Activated gamma-delta T cell treated with Interleukin-2 at 50 U/mL for 16 hours (primary cell): ENCODE measurements at places on chromosomes 2 and 18.

- no peak for DNase-seq
These were observed 23.4 kb upstream of the RPL31 start for GRCh38 chr2:100978582-100979191.

DNA sequence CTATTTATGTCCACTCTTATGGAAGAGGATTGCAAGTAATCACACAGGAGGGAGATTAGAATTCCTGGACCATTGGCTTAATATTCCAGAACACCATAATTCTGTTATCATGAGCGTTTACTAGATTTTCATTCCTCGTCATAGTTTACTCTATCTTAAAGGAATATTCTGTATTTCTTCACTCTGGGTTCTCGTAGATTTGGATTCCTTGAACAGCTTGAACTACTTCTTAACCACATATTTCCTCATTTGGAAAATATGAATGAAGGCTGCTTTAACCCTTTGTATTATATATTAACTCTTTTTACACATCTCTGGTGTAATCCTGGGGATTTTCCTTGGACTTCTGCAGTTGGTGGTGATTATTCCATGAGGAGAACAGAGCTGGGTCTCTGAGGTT lies 46.3 kb upstream of the CCBE1 start:
- DNase-seq = no peak

GRCh38 chr2:227079726-227080125 lies 84.3 kb downstream of the COL4A4 start:
- no peak for DNase-seq

DNA sequence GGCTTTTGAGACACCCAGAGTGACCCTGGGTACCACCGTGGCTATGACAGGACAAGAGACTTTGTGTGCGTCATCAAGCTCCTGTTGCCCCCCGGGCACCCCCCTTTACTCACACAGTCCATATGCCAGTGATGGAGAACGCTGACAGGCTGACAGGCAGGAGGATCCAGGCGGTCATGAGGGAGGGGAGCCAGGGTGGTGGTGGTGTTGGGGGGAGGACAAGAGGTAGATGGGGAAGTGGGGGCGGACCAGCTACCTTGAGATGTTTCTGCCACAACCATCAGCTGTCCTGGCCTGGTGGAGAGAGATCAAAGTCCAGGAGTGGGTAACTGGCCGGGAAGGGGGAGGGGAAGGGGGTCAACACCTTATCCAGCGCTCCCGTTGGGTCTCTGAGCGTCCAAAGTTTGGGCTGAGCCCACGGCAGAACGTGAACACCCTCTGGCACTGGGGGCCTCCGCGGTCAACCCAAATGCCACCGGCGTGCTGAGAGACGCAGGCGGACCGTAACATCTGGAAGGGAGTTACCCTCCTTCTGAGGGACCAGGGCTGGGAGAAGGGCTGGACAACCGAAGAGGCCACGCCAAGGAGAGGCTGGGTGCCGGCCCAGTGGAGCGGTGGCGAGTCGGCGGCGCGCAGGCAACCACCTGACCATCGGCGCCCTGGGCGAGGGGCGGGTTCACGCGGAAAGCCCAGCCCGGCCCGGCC lies 575 bp downstream of the TMEM150A start:
- DNase-seq = no peak

- no peak for DNase-seq
These were observed 60.8 kb downstream of the LIMS1 start for GRCh38 chr2:108594982-108595464.

GRCh38 chr2:136381722-136382633 lies 264.0 kb upstream of the CXCR4 start:
- peak; percentile 48 for DNase-seq

GRCh38 chr2:108385411-108386071 lies 7.8 kb downstream of the SULT1C4 start:
- DNase-seq = no peak

GRCh38 chr2:60634438-60634837 lies 81.0 kb upstream of the BCL11A start:
- no peak for DNase-seq
